ENCODE measurements at places on chromosomes 7 and 10.
A peak's percentile ranks its signal among the peaks of the same experiment; 100 is the strongest.

- no peak for DNase-seq
Observed at GRCh38 chr7:114937446-114937845, 15.6 kb downstream of the MDFIC start.

- DNase-seq: no peak
Observed at GRCh38 chr7:107315716-107316220, 147.0 kb downstream of the HBP1 start.

GRCh38 chr7:44477063-44477830 lies 13.2 kb downstream of the NUDCD3 start:
- peak; percentile 66 for DNase-seq

DNA sequence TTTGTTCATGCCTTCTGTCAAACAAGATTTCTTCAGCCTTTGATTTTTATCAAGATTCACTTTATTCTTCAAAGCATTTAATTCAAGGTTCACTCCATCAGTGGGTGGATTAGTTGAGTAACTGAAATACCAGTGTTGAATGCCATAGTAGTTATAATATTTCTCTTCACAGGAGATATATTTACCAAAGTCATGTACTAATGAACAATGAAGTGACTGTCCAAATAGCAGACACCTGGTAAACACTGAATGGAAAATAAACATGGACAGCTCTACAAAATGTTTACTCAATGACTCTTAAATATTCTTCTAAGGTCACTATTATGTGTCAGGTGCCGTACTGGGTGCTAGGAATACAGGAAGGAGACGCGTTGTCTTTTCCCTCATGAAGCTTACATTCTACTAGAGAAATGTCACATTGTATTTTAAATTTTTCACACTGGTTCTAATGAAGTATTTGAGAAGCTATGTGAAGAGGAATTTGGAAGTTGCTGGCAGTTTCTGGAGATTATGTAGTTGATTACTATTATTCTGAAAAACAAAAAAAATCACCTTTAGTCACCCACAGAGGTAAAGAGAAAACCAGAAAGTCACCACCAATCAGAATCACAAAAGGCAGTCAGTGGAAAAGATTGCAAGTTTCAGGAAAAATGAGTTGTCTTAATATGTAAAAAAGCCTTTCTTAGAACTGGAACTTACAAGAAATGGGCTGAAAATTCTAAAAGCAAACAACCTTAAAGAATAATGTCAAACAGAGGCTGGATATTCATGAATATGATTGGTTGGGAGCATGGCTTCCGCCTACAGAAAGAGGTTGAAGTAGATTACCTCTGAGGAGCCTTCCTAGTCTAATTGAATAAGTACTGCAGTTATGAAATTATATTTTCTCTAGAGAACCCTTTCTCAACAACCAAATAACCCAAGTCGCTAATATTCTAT lies 84.5 kb downstream of the RTKN2 start:
- no peak for DNase-seq

DNA sequence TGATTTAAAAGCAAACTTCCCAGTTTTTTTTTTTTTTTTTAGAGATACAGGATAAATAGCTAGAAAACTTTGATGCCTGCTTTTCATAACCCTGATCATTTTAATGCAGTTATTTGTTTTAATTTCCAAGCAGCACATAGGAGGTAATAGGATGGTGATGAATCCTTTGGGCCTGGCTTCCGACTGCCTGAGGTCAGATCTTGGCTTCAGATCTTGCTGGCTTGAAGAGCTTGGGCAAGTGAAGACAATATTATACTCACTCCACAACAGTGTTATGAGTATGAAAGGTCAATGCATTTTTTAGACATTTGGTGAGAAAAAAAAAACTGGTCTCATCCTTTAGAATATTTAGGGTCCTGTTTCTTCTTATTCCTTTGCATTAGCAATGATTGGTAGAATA lies 124.8 kb upstream of the PRKCQ start:
- no peak for DNase-seq

GRCh38 chr10:5488272-5489161 lies 10.9 kb downstream of the CALML5 start:
- no peak for DNase-seq
